ENCODE measurements at places on chromosomes 1 and 21.

DNA sequence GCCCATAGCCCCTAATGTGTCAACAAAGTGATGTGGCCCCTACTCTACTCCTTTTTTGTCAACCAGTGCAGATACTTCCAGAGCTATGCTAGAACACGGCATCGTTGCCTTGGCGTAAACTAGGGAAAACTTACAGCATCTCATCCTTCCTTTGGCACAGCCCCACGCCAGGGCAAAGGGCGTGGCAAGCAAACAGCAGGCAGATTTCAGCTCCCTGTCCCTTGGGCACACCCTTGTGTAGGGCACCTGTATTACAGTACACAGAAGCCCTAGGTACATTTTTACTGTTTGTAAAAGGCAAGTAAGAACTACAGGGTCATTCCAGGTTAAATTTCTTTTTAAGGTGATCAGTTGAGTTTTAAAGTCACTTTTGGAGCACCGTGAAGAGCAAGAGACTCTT is 29.3 kb downstream of the PRDX6 start:
- DNase-seq, result no peak

DNA sequence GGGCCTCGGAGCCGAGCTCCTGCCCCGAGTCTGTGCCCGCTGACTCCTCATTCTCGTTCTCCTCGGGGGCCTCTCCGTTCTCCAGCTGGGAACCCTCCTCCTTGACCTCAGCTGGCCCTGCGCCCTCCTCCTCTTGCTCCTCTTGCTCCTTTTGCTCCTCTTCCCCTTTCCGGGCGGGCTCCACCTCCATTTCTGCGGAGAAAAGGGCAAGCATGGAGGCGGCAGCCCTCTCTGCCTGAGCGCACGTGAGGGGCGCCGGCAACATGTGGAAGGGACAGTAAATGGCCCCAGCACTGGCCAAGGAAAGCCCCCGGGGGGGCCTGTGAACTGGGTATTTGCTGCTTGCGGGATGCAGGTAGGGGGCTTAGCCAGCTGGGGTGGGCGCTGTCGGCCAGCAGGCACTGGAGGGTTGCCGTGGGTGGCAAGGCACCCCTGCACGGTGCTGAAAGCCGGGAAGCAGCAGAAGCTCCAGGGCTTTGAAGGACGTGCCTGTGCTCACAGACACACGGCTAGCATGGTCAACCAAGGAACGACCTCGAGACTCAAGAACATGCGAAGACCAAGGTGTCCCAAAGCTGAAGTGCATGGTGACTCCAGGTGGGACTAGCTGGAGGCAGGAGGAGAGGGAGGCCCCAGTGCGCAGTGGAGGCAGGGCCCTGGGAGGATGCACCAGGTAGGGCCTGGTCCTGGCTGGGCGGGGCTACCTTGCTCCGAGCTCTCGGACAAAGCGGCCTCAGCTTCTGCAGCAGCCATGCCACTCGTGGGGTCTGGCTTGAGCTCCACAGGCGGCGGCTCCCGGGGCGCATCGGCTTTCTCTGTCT is 30.7 kb downstream of the ZBTB17 start:
- no peak for DNase-seq

DNA sequence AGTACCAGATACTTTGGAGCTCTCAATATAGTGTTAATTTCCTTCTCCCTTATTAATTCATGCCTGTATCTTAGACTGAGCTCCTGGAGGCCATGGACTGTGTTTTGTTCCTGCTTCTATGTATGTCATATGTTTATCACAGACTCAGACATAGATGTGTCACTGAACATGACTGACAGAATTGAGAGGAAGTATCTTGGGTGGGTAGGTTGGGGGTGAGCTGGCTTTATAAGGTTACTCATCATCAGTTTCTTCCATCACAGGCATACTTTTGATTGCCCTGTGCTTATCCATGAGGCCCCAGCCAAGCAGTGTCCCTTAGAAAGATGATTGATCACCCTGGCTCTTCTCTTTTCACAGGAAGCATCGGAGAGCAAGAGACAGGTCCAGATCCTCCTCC is 5.6 kb upstream of the SH3D21 start:
- no peak for DNase-seq

- no peak for DNase-seq
Measured at GRCh38 chr21:37210130-37210529, 57.0 kb downstream of the VPS26C start.
